ENCODE measurements at places on chromosomes 16 and 17.

- no peak for DNase-seq
These were observed 539 bp upstream of the CKLF start for GRCh38 chr16:66551788-66552285.

DNA sequence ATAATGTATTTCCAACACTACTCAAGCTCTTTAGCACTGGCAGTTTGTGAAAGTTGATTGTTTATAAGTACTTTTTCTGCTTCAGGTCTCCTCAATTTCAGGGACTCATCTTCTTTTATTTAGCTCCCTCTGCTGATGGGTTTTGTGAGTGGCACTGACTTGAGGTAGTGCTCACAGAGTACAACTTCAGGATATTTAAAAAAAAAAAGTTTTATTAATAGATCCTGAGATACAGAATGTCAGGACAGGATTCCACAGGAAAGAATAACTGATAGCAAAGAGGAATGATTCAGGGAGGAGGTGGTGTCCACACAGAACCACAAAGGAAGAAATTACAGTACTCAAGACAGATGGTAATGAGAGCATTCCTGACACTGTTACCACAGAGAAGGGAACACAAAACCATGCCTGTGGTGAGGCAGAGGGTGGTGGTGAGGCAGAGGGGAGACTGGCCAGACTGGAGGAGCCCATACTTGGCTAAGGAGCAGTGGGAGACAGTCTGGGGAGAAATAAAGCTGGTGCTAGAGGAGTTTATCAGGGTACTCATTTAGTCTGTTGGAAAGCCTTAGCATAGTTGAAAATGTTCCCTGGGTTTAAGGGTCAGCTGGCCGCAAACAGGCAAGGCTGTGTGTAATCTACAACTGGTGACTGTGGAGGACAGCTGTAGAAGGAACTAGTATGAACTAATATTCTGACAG, 63.7 kb downstream of the SPAG9 start:
- DNase-seq: no peak

- no peak for DNase-seq
These were observed 29.4 kb downstream of the TOM1L2 start for GRCh38 chr17:17942846-17943245.

- no peak for DNase-seq
These were observed 6.3 kb upstream of the HOXB2 start for GRCh38 chr17:48551214-48551555.

GRCh38 chr17:74601944-74602572, 10.0 kb upstream of the CD300LD start:
- no peak for DNase-seq

- no peak for DNase-seq
These were observed 390.0 kb upstream of the TNRC6C start for GRCh38 chr17:77568540-77568939.

DNA sequence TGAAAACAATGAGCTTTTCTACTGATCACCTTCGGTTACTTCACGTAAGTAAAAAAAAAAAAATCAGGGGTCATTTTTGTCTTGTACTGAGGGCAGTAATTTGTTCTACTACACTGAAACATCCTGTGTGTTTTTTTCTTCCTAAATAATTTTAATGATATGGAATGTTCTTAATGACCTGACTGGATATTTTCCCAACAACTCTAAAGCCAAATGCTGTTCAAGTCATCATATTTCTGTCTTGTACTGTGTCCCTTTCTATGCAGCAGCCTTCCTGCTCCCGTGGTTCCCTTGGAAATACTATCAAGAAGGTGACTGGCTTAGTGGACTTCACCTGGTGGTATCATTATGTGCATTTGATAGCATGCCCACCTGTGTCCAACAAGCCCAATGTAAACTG, 10.8 kb upstream of the CDR2 start:
- DNase-seq: no peak

DNA sequence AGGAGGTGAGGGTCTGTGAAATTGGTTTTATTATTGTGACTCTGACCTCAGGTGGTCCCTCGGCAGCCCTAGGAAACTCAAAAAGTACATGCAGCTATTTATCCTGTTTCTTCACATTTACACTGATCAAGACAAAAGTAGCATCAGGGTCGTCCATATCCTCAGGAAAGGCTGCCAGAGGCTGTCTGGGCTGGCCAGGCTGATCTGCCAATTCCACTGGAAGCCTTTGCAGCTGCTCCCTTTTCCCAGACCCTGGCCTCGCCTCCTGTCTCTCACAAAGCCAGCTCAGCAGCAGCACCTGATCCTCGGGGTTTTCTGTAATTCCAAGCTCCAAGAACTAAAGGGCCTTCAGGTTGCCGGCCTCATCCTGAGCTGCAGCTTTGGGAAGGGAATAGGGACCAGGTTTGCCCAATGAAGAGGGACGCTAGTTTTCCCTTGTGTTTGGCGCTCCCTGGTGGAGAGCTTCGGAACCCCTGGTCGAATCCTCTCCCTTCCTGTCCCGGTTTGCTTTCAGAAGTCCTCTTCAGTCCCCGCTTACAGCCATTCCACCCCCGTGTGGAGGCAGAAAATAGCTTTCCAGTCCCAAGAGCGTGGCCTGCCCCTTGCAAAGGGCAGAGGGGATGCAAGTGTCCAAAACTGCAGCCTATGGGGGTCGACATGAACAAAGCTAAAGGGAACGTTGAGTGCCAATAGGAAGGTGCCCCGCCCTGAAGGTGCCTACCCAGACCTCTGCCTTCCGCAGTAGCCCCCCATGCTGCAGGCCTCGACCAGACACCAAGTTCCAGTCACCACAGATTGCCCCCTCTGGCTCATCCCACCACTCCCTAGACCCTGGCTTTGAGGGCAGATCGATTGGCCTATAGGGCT, 13.4 kb downstream of the MFSD6L start:
- DNase-seq: no peak

DNA sequence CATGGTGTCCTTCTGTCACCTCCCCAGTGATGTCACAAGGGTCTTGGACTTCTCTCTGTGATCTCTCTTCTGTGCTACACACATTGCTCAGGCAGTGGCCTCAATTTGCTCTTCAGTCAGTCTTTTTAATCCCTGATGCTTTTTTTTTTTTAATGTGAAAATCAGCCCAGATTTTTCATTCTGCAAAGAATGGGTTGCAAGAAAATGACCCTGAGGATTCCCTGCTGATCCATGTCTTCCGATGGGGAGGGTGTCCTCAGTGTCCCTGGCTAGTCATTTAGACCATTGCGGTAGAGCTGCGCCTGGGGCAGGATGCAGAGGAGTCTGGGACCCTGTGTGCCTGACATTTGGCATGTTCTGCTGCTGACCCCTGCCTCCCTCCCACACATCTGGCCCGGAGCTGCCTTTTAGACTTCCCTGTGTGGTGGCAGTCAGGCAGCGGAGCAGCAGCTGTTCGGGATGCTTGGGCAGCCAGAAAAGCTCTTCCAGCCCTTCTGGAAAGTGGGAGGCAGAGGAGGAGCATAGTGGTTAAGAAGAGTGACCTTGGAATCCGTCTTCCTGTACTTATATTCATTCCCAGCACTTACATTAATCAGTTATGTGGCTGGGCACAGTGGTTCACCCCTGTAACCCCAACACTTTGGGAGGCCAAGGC, 12.3 kb downstream of the GPT2 start:
- no peak for DNase-seq

DNA sequence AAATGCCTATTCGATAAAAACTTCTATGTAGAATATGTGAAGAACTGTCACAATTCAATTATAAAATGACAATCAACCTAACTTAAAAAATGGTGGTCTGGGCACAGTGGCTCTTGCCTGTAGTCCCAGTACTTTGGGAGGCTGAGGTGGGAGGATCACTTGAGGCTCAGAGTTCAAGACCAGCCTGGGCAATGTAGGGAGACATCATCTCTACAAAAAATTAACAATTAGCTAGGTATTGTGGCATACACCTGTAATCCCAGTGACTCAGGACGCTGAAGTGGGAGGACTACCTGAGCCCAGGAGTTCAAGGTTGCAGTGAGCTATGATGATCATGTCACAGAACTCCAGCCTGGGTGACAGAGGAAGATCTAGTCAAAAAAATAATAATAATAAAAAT, 18.6 kb upstream of the METTL9 start:
- DNase-seq: no peak

DNA sequence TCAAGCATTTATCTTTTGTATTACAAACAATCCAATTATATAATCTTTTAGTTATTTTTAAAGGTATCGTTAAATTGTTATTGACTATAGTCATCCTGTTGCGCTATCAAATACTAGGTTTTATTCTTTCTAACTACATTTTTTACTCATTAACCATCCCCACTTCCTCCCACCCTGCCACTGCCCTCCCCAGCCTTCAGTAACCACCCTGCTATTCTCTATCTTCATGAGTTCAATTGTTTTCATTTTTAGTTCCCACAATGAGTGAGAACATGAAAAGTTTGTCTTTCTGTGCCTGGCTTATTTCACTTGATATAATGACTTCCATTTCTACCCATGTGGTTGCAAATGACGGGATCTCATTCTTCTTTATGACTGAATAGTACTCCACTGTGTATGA, 94.1 kb upstream of the MYOCD start:
- no peak for DNase-seq

GRCh38 chr17:62744259-62744658, 63.9 kb downstream of the MARCHF10 start:
- DNase-seq: no peak

GRCh38 chr17:37829592-37830123, 84.8 kb upstream of the HNF1B start:
- no peak for DNase-seq

GRCh38 chr16:14289692-14290340, 218.7 kb downstream of the MRTFB start:
- peak; percentile 48 for DNase-seq

Data from NCI-H2029 treated with DMSO at 0.1 percent for 48 hours (cell line).